ENCODE measurements at places on chromosomes 13 and 19. TPM values are rescaled to one million over a fixed set of nuclear protein-coding genes. Genes with fewer than 3 reads are reported as not detected.

The GNG14 gene
- total RNA-seq = not detected

DNA sequence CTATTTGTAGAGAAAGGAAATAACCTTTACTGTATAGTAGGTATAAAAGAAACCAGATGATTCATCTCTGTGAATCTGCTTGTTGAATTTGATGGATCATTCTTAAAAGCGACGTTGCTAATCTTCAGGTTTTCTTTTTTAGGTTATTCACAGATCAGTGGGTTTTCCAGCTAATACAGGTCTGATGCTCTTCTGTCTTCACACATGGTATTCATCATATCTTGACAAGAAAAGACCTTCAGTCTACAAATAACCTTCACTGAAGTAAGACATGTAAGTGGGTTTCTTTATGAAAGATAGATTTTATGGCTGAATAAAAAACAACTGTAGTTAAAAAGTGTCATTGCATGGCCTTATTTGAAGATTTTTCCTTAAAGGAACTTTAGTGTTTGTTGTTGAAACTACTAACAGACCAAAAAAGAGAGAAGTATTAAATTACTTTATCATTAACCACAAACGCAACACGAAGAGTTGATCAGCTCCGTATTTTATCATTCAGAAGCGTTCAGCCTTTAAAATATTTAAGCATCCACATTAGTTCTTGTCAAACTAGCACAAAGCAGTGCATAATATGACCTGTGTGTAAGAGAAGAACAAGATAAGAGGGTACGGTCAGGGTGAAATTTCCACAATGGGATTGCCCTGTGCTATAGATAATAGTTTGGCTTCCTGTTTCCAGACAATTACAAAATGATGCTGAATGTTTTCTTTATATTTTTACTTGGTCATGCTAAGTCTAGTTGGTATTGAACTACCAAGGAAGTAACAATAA, 299.5 kb downstream of the MZT1 start:
- DNase-seq = no peak

The PSG6 gene
- total RNA-seq = not detected

The ZNF8 gene
- total RNA-seq = 4.2 TPM

DNA sequence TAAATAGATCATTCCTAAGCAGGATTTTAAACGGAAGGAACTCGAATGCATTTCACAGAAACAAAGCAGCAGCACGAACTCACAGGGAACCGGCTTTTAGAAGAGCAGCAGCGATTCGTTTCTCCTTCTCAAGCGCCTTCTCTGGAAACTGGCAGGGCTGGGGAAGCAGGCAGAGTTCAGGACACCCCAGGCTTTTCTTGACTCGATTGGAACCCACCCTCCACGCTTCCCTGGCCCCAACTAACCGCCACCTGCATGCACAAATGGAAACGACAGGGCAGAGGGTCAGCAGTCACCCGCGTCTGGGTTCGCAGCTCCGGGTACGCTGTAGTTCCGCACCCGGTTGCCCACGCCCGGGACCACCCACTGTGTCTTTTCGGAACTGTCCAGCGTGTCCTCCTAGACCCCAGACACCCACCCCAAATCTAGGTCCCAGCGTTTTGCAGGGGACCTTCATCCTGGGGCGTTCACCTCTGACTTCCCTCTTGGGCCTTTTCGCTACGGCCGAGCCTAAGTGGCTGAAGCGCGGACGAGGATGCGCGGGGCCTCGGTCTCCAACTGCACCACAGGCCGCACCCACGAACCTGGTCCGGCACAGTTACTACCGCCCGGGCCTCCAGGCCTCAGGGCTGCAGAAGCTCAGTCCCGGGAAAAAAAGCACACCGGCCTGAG, 500 bp downstream of the ZFP30 start:
- DNase-seq = peak; percentile 52

- peak; percentile 68 for DNase-seq
These were observed 10.1 kb downstream of the OR1I1 start for GRCh38 chr19:15091918-15092753.

DNA sequence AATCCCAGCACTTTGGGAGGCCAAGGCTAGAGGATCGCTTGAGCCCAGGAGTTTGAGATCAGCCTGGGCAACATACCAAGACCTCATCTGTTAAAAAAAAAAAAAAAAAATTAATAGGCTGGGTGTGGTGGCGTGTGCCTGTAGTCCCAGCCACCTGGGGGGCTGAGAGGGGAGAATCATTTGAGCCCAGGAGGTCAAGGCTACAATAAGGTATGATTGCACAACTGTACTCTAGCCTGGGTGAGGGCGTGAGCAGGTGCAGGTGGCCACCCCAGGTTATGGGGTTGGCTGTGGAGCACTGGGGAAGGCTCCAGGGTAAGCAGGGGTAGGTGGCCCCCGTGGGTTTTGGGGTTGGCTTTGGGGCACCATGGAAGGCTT, 33.9 kb downstream of the MCF2L start:
- DNase-seq = no peak

The TUBA3C gene
- total RNA-seq = not detected

The CATSPERD gene
- not detected for total RNA-seq

The GFY gene
- not detected for total RNA-seq

DNA sequence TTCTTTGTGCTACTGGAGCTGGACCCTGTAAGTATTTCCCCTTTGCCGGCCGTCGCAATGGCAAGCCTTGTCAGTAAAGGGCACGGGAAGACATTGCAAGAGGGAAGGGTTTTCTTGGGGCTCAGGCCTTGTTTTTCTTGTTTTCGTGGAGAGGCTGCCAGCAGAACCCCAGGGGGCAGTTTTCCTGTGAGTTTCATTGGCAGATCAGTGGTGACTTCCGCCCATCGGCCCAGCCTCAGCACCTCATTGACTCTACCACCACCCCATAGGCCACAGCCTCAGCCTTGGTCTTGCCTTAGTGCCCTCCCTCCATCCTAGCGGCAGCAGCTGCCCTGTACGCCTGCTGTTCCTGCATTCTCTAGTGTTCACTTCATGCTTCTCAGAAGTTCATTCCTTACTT, 61.5 kb downstream of the GJA3 start:
- DNase-seq = no peak

The CCDC194 gene
- not detected for total RNA-seq

Data from lung microvascular endothelial cell (primary cell).